Pons (tissue), 1 donor: ENCODE measurements at places on chromosomes 6 and 20.

- DNase-seq: no peak
Observed at GRCh38 chr6:1770968-1771723, 161.4 kb downstream of the FOXC1 start.

GRCh38 chr6:157954150-157955117, 27.2 kb upstream of the SYNJ2 start:
- peak; percentile 36 for DNase-seq

GRCh38 chr6:33425668-33426577, 6.1 kb downstream of the SYNGAP1 start:
- peak; percentile 79 for DNase-seq

DNA sequence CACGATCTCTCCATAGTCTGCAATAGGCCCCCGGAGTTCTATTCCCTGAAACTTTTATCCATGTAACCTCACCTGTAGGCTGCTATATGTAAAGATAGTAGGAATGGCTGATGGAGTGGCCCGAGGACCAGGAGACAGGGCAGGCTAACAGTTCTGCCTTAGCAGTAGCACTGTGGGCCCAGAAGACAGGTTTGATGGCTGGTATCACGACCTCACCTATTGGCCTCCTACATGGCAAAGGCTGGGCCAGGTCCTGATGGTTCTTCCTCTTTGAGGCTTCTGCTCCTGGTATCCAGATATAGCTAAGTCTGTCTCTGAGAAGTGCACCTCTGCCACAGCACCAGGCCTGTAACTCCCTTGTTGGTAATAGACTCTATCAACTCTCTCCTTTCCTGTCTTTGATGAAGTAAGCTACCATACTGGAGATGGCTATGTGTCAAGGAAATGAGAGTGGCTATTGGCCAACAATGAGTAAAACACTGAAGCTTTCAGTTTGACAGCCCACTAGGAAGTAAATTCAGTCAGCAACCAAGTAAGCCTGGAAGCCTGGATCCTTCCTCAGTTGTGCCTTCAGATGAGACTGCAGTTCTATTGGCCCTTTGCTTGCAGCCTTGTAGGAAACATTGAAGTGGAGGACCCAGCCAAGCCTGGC, 5.7 kb downstream of the SPEF1 start:
- no peak for DNase-seq

GRCh38 chr20:18849131-18849530, 35.5 kb downstream of the SCP2D1 start:
- no peak for DNase-seq

DNA sequence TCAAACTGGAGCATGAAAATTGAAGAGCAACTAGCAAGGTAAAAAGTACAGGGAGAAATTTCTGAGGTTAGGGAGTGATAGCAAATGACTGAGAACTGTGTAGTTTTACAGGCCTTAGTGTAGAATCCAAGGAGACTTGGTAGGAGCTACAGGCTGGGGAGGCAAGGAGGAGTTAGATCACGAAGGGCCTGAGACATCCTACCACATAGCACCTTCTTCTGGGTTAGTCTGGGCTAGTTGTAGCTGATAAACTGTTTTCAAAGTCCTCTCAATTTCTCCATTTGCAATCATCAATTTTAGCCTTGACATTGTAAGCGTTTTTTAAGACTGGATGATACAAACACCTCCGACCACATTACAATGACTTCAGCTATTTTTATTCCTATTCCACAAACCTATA, 209.7 kb downstream of the TMEM200A start:
- no peak for DNase-seq

DNA sequence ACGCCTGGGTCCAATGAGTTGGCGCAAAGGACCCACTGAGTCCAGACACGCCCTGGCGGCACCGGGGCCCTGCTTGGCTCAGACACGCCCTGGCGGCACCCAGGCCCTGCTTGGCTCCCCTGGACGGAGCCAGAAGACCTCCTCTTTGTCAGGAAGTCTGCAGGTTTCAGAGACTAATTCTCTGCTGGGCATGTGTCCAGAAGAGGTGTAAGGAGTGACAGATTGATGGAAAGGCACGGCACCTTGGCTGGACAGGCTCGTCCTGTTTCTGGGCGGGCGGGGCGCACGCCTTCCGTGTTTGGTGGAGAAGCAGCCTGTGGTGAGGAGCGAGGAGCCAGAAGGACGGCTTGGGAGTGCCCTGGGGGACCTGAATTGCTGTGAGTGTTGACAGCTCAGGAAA, 23.1 kb upstream of the DACT2 start:
- no peak for DNase-seq

DNA sequence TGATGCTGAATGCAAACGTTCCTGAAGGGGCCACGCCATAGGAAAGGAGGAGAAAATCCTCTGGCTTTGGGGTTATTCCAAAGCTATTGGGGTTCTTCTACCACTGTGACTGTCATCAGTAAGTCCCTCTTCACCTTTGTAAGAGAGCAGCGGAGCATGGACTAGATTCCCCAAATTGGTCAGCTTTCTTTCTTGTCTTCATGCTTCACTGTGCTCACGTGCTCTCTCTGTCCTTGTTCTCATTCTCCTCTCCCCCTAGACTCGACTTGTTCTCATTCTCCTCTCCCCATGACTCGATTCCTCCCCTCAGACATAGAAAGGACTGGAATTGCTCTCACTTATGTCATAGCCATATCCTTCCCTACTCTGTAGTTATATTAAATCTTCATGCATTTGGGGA, 54.8 kb upstream of the ADGRG6 start:
- DNase-seq: no peak

GRCh38 chr20:46802722-46803121, 91.9 kb upstream of the EYA2 start:
- DNase-seq: no peak

DNA sequence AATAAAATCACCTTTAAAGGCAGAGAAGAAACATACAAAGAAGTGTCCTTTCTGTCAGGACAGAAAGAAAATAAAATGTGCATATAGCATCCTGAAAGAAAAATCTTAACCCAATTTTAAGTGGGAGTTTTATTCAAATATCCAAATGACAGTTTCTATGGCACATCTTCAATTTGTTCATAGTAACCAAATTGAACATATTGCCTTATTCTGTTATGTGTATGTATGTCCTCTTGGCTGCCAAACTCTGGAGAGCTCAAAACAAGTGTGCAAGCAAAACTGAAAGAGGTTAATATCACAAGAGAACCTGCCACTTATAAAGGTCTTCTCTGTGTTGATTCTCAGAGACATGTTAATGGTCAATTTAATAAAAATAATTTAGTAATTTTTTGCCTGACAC, 334.7 kb downstream of the BCKDHB start:
- no peak for DNase-seq

GRCh38 chr6:73058736-73059135, 166.6 kb downstream of the KHDC1L start:
- no peak for DNase-seq

DNA sequence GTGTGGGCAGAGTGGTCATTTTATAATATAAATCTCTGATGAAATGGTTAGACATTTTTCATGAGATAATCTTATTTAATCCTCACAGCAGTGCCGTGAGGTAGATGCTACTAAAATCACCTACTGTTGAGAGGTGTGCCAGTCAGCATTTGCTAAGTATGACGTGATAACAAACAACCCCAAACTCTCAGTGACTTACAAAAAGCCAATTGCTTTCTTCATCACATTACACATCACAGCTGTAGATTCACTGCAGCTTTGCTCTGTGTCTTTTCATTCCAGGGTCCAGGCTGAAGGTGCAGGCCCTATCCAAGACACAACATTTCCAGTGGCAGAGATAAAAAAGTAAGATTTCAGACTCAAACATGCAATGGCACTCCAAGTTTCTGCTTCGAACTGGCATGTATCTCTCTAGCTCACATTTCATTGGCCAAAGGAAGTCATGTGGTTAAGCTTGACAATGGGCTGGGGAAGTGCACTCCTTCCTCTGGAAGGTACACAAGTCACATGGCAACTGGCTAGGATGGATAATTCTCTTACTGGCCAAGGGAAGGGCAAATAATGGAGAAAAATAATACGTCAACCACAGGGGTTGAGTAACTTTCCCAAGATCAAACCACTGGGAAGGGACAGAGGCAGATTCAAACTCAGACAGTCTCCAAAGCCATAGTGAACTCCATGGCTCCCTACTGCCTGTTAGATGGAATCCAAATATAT, 69.5 kb upstream of the EPB41L1 start:
- DNase-seq: no peak

- no peak for DNase-seq
Observed at GRCh38 chr6:51489133-51489532, 598.3 kb downstream of the PKHD1 start.

DNA sequence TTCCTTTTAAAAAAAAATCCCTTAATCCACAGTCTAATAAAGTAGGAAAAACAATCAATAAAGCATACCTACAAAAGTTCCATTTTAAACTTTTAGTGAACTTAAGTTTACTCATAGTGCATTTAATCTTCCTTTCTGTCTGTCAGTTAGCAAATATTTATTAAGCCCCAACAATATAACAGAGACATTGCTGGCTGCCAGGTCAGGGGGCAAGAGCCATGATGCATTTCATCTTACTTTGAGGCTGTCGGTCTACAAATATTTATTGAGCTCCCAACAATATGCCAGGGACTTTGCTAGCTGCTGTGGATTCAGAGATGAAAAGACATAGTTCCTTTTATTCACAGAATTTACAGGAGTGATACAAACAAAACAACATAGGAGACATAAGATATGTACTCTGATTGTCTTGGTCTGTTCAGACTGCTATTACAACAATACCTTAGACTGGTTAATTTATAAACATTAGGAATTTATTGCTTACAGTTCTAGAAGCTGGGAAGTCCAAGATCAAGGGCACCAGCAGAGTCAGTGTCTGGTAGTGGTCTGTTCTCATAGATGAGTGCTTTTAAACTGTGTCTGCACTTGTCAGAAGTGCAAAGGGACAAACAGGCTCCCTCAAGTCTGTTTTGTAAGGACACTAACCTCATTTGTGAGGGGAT, 118.6 kb downstream of the PLCB1 start:
- DNase-seq: no peak

GRCh38 chr6:7589221-7589620, 777 bp upstream of the SNRNP48 start:
- no peak for DNase-seq

DNA sequence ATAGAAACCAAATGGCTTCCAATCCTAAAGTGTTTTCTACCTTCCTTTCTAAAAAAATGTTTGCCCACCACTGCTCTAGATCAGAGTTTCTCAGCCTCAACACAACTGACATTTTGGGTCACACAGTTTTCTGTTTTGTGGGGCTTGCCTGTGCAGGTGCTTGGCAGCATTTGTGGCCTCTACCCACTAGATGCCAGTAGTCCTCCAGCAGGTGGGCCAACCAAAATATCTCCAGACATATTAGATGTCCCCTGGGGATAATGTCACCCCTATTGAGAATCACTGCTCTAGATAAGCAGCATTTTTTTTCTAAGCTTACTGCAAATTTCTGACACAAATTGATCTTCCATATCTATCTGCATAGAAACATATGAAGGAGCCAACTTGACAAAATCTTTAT, 26.3 kb upstream of the EPM2A start:
- DNase-seq: no peak

GRCh38 chr6:118649918-118650581, 1.3 kb downstream of the CEP85L start:
- DNase-seq: peak; percentile 38

GRCh38 chr6:34159844-34160243, 14.0 kb upstream of the GRM4 start:
- DNase-seq: no peak

DNA sequence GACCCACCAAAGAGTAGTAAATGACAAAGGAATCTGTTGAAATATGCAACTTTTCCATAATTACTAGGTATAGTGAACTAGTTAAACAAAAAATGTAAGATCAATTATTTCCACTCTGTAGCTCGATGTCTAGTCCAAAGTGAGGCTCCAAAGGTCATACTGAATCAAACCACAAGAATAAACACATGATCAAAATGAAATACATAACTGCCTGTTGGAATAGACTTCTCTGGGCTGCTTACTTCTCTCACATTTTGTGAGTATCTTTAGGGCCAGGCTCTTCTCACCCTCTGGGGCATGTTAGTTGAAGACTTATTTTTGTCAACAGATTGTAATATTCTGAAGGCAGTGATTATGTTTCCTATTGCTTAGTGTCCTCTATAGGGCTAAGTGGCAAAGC, 103.7 kb upstream of the TMEM170B start:
- no peak for DNase-seq

GRCh38 chr6:93567164-93567563, 147.8 kb upstream of the EPHA7 start:
- no peak for DNase-seq

- DNase-seq: no peak
Observed at GRCh38 chr20:62832212-62832922, 15.5 kb downstream of the COL9A3 start.

- DNase-seq: no peak
Observed at GRCh38 chr6:98498866-98499265, 335.5 kb upstream of the POU3F2 start.

DNA sequence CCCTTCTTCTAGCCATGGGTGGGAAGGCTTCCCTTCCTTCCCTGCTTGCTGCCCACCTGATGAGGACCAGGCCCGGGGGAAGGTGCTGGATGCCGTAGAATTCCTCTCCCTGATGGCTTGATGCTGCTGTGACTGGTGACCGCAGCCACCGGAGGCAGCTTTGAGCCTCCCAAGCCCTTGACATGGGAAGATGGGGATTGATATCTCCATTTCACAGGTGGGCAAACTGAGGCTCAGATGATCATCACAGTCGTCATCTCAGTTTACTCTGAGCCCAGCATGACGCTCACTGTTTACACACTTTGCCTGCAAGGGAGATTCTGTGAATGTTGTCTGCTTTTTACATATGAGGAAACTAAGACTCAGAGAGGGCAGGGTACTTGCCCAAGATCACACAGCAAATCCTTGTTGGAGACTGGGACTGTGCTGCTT, 43.9 kb downstream of the SRC start:
- no peak for DNase-seq

DNA sequence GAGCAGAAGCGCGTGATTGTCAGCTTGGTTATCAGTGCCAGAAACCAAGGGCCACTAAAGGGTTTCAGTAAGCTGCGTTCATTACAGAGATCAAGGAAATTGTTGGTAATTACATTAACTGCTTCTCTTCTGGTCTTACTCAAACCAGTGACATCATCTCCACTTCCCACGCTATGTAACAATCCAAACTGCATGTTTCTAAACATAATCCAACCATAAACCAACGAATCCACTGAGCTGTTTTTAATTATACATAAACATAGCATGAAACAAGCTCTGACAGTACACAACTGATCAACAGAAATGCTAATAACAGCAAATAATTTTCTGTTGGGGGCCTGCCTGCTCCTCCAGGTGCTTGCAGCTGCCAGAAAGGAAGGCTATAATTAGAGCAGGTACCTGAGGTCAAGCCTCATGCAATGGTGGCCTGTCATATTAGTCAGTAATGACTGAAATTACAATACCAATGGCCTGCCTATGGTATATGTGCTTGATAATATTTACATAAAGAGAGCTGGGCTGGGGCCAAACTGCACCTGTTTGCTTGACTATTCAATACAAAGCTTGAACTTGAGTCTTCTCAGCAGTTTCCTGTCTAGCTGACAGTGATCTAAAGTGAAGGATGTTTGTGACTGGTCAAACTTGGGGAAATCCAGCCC, 40.1 kb downstream of the ILRUN start:
- DNase-seq: peak; percentile 66

GRCh38 chr6:85472744-85473143, 22.9 kb downstream of the NT5E start:
- no peak for DNase-seq
